ENCODE measurements at places on chromosomes 3 and 15.

- DNase-seq = no peak
Measured at GRCh38 chr3:187969581-187969950, 184.4 kb upstream of the LPP start.

GRCh38 chr3:143410259-143410658 is 290.7 kb downstream of the CHST2 start:
- DNase-seq = no peak

- DNase-seq = no peak
Measured at GRCh38 chr3:59412516-59412915, 362.7 kb upstream of the CFAP20DC start.

DNA sequence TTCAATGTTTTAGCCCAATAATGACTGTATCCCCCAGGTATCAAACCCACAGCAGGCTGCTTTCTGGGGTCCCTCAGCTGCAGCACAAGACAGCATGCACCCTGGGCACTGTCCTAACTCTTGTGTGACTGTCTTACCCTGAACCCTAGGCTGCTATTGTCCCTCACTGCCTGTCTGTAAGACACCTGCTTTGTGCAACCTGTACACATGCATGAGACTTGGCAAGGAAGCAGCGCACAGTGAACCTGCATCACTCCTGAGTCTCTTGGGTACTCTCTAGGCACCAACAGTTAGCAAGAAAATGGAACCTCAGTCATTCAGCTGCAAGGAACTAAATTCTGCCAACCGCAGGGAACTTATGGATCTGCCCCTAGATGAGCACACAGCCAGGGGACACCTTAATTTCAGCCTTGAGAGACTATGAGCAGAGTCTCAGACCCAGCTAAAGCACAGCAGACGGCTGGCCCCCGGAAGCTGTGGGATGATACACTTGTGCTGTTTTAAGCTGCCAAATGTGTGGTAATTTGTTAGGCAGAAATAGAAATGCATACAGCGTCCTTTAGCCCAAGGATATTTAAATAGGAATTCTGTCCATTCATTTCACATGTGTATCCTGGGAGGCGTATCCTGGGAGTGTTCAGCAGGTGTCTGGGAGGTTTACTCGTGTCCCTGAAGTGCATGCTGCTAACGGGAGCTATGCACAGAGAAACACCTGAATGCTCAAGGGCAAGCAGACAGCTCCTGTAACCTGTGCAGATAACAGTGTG is 223.8 kb downstream of the KLF13 start:
- DNase-seq = no peak

GRCh38 chr3:197083486-197083885 is 53.9 kb upstream of the MELTF start:
- no peak for DNase-seq

DNA sequence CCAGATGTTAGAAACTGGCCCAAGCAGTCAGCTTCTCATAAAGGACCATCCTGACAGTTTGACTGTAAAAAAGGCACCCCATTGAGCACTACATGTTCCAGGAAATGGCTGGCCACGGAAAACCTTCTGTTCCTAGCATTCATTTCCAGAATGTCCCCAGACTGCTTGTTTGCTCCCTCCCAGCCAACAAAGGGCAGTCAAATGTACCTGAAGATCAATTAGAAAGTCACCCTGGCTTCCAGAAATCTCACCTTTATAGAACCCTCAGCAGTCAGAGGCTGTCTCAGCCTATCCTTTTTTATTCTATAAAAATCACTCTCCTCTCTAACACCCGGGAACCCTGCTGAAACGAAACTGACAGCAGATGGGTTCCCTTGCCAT is 784 bp upstream of the SAMMSON start:
- DNase-seq = no peak

DNA sequence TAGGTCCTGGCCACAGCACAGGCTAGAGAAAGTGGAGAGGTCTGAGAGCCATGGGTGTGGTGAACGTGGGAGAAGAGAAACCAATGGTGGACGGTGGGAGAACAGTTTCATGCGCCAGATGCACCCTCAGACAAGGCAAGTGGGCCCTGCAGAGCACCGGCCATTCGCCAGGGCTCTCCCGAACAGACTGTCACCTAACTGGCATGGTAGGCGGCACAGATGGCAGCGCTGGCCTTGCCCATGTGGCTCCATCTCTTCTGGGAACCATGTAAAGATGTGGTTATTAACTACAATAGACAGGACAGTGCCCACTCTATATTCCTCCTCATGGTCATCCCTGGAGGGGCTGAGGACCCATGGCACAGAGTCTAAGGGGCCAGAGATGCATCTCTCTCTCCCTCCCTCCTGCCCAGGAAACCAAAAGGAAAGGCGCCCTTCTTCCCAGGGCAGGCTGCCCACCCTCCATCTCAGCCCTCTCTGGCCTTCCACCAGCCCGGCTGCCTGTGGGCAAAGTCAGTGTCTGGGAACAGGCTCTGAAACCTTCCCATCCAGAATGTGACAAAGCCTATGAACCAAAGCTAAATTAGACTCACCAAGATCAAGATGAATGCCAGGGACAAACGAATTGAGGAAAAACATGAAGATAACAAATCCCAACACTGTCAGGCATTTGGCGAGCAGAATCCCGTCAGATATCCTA is 147.8 kb downstream of the OCA2 start:
- DNase-seq = no peak
